NCI-H1105 (cell line): ENCODE measurements at places on chromosomes 5 and 9.

DNA sequence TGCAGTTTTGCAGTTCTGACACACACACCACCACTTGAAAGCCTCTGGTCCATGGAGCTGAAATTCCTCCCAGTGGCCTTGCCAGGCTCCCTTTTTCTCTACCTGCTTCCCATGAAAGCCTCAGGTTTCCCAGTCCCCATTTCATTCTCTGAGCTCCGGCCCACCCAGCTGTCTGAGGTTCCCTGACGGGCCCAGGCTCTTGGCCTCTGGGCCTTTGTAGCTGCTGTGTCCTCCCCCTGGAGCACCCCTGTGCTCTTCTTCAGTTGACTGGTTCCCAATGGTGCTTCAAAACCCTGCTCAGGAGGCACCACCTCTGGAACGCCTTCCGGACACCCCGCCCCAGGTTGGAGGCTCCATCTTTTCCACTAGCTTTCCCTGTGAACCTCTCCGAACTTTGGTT is 155.9 kb upstream of the SHB start:
- no peak for DNase-seq

- DNase-seq: no peak
These were observed 135.0 kb upstream of the CCDC152 start for GRCh38 chr5:42621662-42622061.

DNA sequence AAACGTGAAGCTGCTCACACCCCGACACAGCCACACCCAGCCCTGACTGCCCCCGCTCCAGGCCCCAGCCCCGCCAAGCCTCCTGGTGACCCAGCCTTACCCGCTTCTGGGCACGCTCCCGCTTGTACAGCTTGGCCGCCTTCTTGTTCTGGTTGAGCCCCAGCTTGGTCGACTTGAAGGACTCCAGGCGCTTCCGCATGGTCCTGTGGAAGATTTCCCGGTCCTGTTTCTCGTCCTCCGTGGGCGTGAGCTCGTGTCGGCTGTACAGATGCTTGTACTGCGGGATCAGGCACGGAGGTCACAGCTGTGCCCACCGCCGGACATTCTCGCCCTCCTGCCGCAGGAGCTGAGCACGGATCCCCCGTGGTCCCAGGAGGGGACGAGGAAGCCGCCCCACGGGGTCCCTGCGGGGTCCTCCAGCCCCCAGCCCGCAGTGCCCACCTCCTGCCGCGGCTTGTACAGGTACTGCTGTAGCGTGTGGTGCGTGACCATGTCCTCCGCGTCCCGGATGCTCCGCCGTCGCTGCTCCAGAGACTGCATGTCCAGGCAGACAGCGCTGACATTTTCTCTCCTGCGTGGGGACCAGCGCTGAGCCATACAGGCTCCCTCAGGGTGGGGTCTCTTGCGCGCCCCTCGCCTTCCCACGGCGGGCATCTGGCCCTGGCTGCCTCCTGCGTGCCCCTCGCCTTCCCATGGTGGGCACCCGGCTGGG is 33.3 kb downstream of the EXOC3 start:
- no peak for DNase-seq

- no peak for DNase-seq
These were observed 1.4 kb downstream of the ETF1 start for GRCh38 chr5:138541511-138542179.

GRCh38 chr9:81377320-81377719 is 312.0 kb downstream of the TLE1 start:
- DNase-seq: peak; percentile 69

GRCh38 chr9:37353791-37354190 is 68.7 kb upstream of the GRHPR start:
- DNase-seq: no peak

DNA sequence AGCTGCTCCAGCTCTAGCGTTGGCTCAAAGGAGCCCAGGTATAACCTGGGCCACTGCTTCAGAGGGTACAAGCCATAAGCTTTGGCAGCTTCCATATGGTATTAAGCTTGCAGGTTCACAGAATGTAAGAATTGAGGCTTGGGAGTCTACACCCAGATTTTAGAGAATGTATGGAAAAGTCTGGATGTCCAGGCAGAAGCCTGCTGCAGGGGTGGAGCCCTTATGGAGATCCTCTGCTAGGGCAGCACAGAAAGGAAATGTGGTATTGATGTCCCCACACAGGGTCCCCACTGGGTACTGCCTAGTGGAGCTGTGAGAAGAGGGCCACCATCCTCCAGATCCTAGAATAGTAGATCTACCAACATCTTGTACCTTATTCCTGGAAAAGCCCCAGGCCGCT is 626.9 kb downstream of the MAT2B start:
- no peak for DNase-seq

DNA sequence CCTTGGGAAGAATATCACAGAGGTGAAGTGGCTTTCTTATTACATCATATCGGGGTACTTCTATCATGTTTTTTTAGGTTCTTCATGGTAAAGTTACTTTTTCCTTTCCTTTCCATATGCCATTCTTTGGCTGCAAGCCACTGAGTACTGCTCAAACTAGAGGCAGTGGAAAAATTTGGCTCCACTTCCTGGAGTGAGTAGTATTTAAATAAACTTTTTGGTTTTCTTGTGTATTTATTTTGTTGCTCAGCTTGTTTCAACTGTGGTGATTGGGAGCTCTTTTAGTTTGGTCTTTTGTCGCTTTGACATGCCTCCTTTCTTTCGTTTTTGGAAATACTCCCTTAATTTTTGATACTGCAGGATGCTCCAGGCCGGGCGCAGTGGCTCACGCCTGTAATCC is 69.8 kb downstream of the WDR70 start:
- no peak for DNase-seq

- DNase-seq: no peak
These were observed 139.6 kb downstream of the GABRB2 start for GRCh38 chr5:161406880-161407279.

- no peak for DNase-seq
These were observed 165.8 kb upstream of the STK32A start for GRCh38 chr5:147068998-147069397.

- DNase-seq: no peak
These were observed 1.3 kb downstream of the GPSM1 start for GRCh38 chr9:136328622-136329041.

- no peak for DNase-seq
These were observed 98.2 kb downstream of the DAP start for GRCh38 chr5:10662661-10663488.
